Epithelial cell of proximal tubule (primary cell): ENCODE measurements at places on chromosomes 2 and 18.

DNA sequence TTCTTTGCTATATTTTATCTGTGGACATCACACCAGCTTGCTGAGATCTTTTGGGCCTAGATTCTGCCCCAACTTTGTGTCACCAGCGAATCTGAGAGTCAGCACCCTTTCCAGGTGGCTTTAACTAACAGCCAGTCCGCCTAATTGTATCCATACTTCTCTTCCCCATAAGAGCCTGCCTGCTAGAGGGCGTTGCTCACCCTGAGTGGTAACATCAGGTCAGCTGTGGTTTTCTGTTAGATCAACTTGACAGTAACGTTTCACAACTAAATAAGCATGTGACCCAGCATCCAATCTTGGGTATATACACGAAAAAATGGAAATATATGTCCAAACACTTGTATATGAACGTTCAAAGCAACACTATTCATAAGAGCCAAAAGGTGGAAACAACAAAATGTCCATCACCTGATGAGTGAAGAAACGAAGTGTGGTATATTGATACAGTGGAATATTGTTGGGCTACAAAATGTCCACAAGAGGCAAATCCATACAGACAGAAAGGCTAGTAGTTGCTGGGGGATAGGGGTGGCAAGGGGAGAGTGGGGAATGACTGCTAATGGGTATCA lies 24.9 kb downstream of the EFHD1 start:
- no peak for DNase-seq

GRCh38 chr18:35749701-35750100 lies 168.2 kb downstream of the GALNT1 start:
- DNase-seq: no peak

DNA sequence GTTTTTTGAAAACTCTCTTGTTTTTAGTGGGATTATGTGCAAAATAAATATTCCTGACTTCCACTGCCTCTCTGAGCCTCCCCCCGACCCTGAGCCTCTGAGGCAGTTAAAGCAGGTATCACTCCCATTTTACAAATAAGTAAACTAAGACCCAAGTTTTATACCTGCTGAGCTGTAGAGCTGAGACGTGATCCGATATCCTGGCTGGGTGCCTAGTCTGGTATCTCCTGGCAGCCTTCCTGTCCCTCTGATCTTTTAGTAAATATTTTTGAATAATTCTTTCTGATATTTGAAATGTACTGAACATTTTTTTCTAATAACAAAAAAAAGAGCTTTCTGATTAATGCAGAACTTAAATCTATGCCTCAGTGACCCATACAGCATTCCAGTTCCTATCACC lies 108.3 kb upstream of the NOSTRIN start:
- DNase-seq: no peak

GRCh38 chr2:10369269-10370255 lies 66.9 kb downstream of the HPCAL1 start:
- no peak for DNase-seq

DNA sequence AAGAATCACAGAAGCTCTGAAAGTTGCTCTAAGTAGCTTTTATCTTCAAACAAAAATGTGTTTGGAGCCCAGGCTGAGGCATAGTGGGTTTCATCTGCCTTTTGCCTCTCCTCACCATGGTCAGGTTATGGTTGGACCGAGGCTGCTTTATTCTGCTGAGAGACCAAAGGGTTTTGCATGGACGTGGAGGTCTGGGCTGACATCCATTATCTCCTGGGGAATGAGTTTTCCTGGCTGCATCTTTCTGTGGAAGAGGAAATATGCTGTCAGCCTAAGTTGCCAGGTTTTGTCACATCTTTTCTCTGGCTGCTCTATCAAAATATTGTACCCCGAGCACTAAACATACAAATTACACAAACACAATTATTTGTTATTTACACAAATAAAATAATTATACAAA lies 223.2 kb downstream of the LDLRAD4 start:
- DNase-seq: no peak

GRCh38 chr2:20165677-20166509 lies 59.0 kb downstream of the SDC1 start:
- DNase-seq: no peak

- DNase-seq: no peak
Measured at GRCh38 chr2:95374451-95374920, 28.0 kb upstream of the FAHD2A start.
